ENCODE measurements at places on chromosomes 4 and X.
A peak's percentile ranks its signal among the peaks of the same experiment; 100 is the strongest.

DNA sequence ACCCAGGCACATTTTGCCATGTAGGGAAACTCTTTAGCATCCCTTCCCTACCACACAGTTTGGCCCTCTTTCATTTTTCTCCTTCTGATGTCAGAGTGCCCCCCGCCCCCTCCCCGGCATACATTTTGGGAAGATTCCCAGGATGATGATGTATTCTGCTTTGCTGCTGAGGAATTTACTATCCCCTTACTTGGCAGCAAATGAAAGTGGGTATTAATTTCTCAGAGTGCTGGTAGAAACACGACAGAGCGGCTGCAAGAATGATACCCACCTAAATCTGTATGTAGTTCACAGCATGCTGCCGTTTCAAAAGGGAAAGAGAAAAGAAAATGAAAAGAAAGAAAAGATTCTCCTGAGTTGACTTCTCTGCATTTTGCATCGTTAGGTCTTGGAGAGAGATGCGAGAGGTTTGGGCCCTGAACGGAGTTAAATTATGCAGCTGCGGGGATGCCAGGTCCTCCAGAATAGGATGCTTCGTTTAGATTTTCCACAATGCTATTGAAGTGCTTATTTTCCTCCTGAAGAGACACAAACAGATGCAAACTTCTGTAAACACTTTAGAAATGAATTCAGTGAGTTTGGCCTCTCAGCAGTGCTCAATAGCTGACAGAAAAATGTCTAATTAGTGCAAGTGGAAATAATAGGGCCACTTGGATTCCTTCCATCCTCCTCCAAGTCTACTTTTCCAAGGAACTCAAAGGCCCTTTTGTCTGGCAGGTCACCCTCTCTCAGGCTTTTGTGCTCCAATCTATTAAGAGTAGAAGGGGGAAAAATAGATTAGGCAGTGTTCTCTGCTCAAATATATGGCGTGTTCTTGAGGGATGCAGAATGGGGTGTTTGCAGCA, 106.2 kb downstream of the ALPK1 start:
- DNase-seq, result peak; percentile 6

DNA sequence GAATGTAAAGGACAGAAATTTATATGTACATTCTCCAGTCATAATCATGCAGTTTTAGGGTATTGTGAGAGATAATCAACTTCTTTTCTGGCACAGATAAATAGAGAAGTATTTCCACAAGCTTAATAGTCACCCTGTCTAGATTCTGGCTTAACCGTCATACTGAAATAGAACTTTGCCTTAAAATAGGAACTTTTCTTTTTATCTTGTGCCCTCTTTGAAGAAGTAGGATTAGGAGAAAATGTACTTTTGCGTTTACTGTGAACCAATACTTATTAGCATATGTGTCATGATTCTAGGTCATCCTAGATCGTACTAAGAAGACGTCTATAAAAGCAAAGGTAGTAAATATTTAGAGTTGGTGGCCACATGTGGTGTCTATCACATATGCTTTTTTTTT, 95.4 kb downstream of the NFKB1 start:
- no peak for DNase-seq

GRCh38 chr4:14178421-14178820, 550.9 kb upstream of the BOD1L1 start:
- DNase-seq, result peak; percentile 41

GRCh38 chr4:160717848-160718247, 1446.0 kb downstream of the FSTL5 start:
- no peak for DNase-seq

- DNase-seq, result no peak
These were observed 19.9 kb downstream of the AWAT2 start for GRCh38 chrX:70029863-70030262.

DNA sequence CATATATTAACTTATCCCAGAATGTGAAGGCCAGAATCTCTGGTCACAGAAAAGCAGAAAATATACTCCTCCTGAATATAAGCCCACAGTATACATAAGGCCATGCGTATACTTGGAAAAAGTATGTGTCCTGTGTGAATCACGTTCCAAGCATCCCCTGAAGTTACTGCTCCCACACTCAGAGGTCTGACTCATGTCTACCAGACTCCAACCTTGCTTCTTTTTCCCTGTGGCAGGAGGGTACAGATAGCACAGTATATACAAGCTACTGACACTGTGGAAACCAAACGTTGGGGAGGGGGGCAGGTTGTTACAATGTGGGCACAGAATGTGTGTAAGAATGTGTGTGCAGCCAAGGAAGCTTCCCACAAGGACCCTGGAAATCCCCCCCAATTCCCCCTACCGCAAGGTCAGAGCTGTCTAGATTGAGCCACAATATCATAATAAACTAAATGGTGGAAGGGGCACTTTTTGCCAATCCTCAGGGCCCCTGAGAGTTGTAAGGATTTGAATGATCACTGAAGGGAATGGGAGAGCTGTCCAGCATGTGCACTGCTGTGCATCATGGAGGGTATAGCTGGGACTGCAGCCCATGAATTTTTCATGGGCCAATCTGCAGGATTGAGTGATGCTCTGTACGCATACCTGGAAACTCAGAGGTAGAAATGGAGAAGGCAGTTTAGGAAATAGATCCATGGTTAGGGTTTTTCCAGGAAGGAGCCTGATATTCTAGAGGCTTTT, 7.4 kb upstream of the RELL1 start:
- peak; percentile 79 for DNase-seq

DNA sequence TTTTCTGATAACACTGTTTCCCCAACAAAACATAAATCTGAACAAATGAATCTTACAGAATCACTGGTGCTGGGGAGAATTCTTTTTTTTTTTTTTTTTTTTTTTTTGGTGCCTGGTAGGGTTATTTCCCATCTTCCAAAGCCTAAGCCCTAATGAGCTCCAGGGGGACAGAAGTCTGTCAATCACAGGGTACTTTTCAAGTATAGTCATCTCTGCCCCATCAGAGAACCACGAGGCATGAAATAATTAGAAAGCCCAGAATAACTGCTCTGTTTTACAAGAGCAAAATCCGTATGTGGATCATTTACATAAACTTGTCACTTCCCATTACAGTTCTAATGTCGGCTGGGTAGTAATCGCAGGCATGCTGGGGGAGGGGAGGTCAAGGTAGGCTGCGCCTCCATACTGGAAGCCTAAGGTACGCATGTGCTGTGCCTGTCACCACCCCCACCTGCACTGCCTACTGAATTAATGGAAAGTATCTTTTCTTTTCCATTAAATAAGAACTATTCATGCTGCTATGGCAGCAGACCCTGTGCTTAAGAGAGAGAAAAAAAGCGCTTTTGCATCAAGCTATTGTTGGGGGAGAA, 164.7 kb upstream of the LEF1 start:
- no peak for DNase-seq

- DNase-seq, result no peak
These were observed 450.7 kb downstream of the UBE2NL start for GRCh38 chrX:144334577-144334976.

GRCh38 chr4:90093526-90093925, 33.7 kb upstream of the CCSER1 start:
- DNase-seq, result no peak

DNA sequence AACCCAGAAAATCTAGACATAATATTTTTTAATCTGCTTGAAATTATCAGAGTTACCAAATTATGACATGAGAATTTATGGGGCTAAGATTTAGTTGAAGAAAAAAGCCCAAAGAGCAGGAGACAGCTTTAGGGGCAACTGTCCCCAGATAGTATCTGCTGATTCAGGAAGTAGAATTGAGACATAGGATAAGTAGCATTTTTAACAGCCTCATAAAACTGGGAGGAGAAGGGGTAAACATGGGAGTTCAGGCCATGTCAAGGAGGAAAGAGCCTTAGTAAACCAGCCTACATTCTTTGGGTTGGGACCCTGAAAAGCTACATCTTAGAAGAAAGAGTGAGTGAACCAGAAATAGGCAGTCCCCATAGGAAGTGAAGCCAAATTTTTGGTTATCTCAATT, 9.7 kb upstream of the RAB28 start:
- DNase-seq, result no peak

GRCh38 chrX:42732506-42732905, 45.5 kb downstream of the PPP1R2C start:
- DNase-seq, result peak; percentile 22

DNA sequence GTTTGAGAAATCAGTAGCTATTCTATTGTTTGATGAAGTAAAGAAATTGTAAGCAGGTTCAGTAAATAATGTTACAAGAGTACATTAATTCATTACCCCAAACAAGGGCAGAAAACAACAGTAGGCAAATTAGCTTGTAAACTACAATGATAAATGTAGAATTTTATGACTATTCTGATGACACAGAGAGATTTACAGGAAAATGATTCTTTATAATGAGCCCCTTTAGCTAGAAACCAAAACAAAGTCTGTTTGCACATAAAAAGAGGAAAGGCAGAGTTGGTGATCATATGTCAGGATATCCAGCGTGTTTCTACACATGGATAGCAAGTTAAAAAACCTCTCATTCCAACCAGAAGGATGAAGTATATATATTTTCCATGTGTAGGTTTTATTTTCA, 204.8 kb downstream of the CFAP299 start:
- no peak for DNase-seq

GRCh38 chr4:176775338-176775737, 17.4 kb downstream of the VEGFC start:
- peak; percentile 60 for DNase-seq

DNA sequence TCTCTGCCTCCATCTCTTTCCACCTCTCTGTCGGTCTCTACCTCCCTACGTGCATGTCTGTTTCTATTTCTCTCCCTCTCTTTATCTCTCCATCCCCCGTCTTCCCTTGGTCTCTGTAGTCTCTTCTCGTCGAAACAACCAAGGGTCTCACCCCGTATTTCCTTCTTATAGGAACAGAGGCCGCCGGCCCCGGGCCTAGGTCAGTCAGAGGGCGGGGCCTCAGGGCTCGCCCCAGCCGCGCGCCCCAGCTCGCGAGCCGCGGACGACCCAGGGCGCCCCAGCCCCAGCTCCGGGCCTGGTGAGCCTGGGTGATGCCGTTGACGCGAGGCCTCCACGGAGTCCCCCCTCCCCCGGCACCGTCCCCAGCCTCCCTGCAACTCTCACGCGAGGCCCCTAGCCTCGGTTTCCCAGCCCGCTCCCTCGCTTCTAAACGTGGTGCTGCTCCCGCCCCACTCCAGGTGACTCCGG, 6.6 kb downstream of the TIMM17B start:
- DNase-seq, result no peak

- peak; percentile 88 for DNase-seq
These were observed 96.6 kb upstream of the GUCY1A1 start for GRCh38 chr4:155569960-155570515.

GRCh38 chr4:44535981-44536380, 87.4 kb upstream of the KCTD8 start:
- no peak for DNase-seq

DNA sequence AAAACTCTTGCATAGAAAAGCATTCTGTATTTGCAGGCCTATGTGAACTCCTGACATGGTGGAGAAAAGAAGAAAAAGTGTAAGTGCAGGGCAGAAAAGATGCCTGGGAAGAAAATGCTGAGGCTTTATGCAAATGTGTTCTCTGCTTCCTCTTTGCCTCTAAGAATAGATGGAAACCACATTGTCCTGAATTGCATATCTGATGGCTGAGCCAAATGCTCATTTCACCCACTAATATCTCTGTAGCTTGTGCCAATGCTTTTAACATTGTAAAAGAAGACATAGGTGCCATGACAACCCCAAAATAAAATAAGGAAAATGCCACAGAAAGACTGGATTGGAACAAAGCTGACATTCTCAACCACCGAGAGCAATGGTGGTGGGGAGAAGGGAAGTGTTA, 307.4 kb downstream of the GRIA2 start:
- DNase-seq, result no peak

DNA sequence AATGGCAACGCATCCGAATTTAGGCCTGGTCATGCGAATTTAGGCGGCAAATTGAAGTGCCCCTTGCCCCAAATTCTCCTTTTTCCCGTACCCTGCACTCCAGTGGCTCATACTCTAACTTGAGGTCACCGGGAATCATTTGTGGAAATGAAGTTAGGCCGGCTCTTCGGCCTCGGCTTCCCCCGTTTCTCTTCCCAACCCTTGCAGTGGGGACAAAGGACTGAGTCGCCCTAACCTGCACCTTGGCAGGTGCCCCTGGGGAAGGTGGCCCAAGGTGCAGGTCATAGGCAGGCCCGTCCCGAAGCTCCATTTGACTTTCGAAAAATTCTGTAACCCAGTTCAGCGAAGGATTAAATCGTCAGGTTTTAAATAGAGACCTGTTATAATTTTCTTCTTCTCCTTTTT, 811 bp downstream of the SRD5A3 start:
- DNase-seq, result no peak

DNA sequence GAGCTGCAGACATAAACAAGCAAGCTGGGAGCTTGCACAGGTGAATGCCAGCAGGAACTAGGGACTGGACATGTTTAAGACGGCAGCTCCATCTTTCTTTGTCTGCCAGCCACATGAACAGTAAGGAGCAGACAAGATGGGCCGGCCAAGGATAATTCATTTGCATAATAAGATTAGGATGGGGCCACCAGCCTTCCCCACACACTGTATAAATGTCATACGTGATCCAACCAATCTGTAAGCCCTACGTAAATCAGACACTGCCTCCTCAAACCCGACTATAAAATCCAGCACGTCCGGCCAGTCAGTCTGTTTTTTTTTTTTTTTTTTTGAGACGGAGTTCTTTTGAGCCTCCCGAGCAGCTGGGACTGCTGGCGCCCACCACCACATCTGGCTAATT, 75.6 kb upstream of the BOD1L1 start:
- no peak for DNase-seq

- DNase-seq, result peak; percentile 70
These were observed 39.5 kb upstream of the MAP3K15 start for GRCh38 chrX:19554786-19555185.

DNA sequence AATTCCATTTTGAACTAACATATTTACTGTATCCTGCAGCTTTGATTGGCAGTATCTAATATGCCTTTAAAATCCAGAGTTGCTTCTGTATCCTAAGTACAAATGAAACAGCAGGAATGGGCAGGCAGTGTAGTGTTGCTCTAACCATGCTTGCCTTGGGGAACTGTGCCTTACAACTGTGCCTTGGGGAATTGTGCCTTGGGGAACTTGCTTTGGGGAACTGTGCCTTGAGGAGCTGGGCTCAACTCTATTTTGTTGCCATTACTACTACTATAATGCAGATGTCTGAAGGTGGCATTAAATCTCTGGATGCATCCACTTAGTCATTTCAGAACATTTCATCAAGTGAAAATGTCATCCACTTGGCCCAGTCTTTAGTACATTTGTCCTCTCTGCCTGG, 6.9 kb downstream of the CXCL3 start:
- DNase-seq, result no peak

GRCh38 chr4:105164548-105164947, 17.9 kb downstream of the TET2 start:
- no peak for DNase-seq

DNA sequence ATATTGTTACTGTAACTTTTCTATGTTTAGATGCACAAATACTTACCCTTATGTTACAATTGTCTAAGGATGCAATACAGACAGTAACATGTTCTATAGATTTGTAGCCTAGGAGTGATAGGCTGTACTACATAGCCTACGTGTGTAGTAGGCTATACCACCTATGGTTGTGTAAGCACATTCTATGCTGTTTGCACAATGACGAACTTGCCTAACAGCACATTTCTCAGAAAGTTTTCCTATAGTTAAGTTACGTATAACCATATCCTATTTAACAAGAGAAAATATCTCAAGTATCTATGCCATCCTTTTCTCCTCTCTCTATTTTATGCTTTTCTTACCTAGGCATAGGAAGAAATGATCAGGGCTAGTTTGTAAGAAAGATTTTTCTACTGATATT, 710.8 kb upstream of the HTR2C start:
- no peak for DNase-seq

Data from AG10803 (cell line).